ENCODE measurements at places on chromosomes 6 and 20. TPM values are rescaled to one million over a fixed set of nuclear protein-coding genes. Genes with fewer than 3 reads are reported as not detected.

The TBC1D32 gene
- 6.6 TPM for total RNA-seq

GRCh38 chr6:13924949-13925881 lies at the start of gene RNF182:
TSS of gene RNF182 (plus strand) at chr6:13924952. CDS start at chr6:13977120, 52,168 bp downstream.
- no peak for DNase-seq

DNA sequence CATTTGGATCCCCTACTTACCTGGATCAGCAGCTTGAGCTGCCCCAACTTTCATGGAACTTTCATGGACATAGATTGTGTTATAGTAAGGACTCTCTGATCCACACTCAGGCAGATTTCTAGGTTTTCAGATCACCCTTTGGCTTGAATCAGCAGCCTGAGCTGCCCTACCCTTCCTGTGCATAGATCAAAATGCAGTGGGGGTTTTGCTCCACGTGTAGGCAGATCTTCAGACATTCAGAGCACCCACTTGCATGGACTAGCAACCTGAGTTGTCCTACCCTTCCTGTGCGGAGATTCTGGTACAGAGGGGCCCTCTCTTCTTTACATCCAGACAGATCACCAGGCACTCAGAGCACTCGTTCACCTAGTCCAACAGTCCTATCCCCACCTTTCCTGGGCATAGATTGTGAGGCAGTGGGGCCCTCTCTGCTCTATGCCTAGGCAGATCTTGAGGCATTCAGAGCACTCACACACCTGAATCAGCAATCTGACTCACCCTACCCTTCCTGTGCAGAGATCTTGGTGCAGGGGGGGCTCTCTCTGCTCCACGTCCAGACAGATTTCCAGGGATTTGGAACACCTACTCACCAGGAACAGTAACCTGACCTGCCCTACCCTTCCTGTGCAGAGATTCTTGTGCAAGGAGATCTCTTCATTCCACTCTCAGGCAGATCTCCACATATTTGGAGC lies 705.2 kb upstream of the NRSN1 start:
- DNase-seq: no peak

- DNase-seq: no peak
These were observed 33.0 kb upstream of the HFE start for GRCh38 chr6:26053992-26054780.

- DNase-seq: no peak
These were observed 328.4 kb downstream of the ESR1 start for GRCh38 chr6:152135755-152136448.

Data from activated T-helper 2 cell treated with anti-CD3 and anti-CD28 coated beads, Interferon-gamma antibody, Interleukin-2, Interleukin-4, amounts not matched to agents 10 μg/mL and 5 μg/mL and 100 μg/mL, durations not matched to agents 14 hours and 24 hours and 36 hours (primary cell).